ENCODE measurements at places on chromosomes 1 and 21.

DNA sequence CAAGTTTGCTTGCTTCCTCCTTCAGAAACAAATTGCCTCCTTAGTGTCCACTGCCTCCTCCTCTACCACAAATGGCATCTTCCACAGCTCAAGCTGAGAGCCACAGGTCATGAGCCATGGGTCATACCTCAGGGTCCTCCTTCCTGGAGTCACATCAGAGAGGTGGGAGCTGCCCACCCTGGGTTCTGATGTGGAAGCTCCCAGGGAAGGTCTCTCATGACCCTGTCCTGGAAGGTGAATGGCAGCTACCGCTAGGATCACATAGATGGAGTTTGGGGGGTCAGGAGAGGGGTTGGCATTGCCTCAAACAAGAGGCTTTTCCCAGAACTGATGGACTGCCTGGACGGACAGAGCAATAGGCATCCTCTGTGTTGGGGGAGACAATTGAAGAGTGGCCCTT, 321.4 kb downstream of the MATN1 start:
- DNase-seq, result no peak

DNA sequence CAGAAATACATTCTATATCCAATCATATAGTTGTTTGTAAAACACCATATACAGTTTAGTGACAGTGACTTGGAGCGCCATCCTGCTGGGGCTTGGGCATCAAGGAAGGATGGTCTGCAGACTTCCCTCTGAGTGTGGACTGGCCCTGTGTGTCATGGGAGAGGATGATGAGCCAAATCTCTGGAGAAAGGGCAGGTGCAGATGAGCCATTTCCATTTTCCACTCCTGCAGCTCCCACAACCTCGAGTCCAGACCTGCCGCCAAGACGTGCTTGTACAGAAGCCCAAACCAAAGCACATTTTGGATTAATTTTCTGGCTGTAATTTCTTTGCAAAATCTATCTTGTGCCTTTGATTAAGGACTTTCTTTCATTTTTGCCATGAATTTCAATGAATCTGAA, 48.3 kb upstream of the SLC22A15 start:
- DNase-seq, result no peak

DNA sequence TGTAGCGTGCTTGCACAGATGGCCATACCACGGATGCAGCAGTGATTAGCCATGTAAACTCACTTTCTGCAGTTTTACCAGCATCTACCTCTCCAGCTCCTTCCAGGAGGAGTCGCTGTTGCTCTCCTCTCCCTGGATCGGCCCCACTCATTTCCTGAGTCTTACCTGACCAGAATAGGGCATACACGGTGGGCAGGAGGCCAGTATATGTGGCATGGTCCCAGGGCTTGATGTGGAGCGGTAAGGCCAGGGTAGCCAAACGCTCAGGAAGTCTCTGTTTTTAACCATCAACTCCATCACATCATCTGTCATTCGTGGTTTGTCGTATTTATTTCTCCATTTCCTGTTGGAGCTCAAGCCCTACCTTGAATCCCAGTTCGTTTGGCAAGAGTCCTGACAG, 163.4 kb upstream of the USP24 start:
- no peak for DNase-seq

GRCh38 chr1:88376421-88376820, 307.7 kb upstream of the PKN2 start:
- no peak for DNase-seq

DNA sequence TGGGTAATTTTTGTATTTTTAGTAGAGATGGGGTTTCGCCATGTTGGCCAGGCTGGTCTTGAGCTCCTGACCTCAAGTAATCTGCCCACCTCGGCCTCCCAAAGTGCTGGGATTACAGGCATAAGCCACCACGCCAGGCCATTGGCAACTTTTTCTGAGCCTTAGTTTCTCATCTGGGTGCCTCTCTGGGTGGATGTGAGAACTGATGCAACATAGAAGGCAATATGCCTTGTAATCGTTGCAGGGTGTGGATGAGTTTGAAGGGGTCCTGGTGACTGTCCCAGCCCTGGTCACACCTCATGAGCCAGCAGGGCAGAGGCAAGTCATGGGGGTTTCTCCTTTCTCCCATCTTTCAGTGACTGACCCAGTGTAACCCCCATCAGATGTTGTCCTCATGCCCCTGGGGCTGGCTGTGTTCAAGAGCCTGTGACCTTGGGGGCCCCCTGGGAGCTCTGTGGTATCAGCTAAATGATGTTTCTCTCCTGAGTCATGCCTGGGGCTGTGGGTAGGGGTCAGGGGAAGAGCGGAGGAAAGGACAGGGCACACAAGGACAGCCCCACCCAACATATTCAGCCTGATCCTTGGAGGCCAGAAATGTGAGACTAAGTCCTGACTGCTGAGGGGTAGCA, 3.6 kb downstream of the COL9A2 start:
- no peak for DNase-seq

DNA sequence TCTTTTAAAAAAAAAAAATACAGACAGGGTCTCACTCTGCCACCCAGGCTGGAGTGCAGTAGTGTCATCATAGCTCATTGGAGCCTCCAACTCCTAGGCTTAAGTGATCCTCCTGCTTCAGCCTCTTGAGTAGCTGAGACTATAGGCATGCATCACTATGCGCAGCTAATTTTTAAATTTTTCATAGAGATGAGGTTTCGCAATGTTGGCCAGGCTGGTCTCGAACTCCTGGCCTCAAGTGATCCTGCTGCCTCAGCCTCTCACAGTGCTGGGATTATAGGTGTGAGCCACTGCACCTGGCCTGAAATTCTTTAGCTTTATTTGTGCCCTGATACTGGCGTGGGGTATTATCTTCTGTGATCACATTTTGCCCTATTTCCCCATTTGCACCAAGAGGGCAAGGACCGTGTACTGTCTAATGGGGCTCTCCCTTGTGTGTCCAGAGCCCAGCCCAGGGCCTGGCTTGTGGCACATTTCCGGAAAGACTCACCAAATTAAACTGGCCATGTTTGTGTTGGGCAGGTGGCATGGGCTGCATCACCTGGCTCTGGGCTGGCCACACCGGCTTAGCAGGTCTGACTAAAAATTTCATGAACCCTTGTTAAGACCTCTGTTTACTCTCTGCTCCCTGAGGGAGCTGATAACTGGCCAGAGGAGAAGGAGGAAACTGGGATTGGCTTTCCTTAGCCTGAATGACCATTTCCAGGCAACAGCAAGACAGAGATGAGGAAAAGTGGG, 32.2 kb downstream of the TRIM62 start:
- DNase-seq, result no peak

DNA sequence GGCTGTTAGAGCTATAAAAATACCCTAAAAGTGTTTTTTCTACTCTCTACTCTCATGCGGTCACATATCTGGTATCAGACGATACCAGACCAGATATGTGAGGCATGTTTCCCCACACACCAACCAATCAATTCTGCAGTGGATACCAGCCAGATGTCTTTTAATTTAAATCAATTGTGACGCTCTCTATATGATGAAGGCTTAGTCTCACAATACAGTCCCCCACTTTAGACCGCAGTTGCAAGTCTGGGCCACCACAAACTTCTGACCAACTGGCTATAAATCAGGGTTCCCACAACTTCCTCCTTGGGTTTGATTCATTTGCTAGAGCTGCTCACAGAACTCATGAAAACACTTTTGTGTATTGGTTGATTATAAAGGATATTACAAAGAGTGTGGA, 586.1 kb upstream of the ZP4 start:
- no peak for DNase-seq

DNA sequence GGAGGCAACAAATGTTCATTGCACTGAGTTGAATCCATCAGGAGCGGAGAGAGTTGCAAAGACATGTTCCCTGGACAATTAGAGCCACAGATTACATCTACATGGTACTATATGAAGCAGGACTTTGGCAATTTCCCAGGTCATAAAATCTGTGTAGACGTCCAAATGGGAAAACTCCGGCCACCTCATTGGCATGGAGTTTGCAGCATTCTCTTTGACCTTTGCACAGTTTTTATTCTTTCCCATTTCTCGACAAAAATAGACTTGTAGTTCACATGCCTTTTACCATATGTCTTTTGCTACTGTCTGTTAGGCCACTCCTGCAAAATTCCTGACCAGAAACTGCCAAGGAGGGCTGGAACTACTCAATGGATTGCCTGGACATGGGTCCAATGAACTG, 48.2 kb downstream of the UBE2T start:
- no peak for DNase-seq

DNA sequence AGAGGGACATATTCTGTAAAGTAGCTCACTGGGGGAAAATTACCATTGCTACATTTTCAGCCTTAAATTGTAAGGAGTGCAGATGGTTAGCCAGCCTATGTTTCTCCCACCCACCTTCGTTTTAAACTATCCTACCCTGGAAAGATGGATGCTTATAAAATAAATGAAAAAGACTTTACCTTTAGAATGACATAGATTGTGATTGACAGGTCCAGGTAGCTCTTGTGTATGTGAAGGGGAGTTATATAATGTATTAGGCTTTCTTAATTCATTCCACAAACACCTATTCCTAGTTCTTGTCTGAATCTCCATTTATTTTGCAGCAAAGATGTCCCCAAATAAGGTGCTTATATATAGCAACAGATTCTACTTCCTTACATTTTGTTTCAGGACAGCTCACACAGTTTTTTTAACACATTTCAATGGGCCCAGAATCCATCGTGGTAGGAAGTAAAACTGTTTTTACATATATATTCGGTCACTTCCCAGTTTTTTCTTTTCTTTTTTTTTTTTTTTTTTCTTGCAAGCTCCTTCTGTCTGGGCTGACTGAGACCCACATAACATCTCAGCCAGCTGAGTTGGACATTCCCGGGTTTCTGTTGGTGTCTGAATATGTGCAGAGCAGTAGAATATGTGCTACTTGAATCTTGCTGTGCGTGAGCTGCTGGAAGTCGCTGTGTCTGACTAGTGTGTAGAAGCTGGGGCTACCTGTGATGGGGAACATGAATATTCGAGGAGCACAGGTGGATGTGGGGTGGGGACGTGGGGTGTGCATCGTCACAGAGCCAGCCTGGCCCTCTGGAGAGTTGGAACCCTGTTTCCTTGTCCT, 27.8 kb downstream of the UCK2 start:
- DNase-seq, result no peak

DNA sequence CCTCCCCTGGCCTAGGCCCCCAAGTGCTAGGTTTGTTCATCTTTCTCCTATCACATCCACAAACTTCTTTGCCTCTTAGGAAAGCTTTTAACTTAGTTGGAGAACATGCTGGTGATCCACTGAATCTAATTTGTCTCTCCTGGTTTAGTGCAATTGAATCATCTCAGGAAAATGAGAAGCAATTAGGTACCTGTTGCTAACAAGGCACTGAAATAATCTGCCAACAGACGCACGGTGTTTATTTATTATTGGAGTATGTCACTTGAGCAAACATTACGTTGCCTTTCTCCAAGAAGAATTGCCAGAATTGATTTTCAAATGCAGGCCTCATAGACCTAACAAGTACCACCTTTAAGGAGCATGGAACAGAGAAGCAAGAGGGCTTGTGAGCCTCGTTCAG, 309.4 kb downstream of the NFIA start:
- DNase-seq, result no peak

DNA sequence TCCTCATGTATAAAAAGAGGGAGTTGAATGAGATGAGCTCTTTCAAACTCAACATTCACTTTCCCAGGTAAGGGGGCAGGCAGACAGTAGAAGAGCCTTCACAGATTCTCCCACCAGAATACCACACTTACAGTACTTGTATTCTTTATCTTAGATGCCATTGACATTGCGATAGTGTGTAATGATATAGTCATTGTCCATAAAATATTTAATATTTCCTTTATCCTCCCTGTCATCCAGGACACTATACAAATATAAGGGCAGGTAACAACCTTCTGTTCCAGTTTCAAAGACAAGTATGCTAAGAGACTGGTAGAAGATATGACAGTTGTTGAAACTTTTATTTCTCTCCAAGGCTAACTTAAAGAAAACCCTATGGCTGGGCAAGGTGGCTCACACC, 56.5 kb upstream of the MTF2 start:
- no peak for DNase-seq

GRCh38 chr1:19057182-19057779, 100.8 kb upstream of the IFFO2 start:
- DNase-seq, result no peak

- DNase-seq, result no peak
Measured at GRCh38 chr1:12019858-12020509, 686 bp downstream of the MIIP start.

DNA sequence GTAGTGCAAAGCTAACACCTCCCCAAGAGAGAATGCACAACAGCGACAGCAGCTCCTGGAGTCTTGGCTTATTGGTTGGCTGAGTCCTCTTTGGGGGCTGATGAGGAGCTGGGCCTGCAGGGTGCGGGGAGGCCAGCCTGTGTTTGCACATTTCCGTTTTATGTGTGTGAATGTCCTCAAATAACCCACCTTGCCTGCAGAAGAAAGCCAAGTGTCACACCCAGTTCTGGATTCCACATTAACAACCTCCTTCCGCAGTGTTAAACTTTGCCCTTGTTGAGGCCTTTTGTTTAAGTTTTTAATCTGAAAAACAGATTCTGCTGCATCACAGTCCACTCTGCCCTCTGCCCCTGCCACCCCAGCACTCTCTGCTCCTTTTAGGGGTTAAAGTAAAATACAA, 274.5 kb downstream of the TM2D1 start:
- DNase-seq, result no peak

DNA sequence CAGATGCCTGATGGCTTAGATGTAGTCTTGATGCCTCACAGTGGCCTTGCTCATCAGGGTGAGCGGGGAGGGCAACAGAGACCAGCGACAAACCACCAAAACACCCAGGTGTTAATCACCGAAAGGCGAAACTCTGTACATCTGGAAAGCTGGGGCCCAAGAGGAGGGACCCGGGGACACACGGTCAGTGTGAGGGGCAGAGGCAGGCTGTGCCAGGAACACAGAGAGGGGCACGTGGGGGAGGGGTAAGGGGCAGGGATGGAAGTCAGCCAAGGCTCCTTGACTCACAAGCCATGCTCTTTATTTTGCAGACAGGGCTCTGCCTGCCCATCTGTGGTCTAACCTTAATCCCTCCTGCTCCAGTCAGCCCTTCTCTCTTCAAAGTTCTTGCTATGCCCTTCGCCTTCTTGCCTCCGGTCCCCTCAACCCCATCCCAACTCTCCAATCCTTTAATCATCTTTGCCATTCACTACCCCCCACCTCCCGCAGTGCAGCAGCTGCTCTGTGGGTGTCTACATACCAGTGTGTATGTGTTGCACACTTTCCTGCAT, 4.3 kb downstream of the MEF2D start:
- DNase-seq, result no peak

GRCh38 chr1:157288492-157288891, 150.3 kb upstream of the ETV3 start:
- no peak for DNase-seq

DNA sequence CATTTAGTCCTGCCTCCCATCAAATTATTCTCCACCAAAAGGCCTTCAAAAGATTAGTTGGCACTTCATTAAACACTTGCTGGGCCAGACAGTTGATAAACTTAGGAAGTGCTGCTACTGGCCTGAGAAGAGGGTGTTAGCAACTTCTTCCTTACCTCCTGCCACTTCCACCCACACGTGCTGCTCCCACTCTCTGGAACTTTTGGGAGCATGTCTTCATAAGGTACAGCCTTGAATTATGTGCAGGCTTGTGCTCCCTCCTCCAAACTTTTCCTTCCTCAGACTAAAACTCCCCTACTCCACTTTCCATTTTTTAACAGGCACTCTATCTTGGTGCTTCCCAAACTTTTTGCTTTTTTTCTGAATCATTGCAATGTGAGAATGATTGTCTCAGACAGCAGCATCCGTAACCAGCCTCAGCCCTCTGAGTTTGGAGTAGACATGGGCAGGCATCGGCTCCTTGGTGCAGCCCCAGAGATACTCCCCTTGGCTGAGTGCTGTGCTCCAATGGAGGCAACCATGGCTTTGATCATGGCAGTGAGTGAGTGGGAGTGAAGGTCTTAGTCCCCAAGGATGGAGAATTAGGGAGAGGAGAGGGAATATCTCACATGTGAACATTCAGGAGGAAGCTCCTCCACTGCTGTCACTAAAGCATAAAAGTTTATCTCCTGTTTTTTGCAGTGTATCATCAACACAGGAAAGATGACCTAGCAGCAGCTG, 8.7 kb upstream of the LELP1 start:
- DNase-seq, result no peak

Measured in activated naive CD4-positive, alpha-beta T cell treated with anti-CD3 and anti-CD28 coated beads, Interleukin-2, amount 50 U/mL, for 16 hours (primary cell).